CD4-positive, alpha-beta T cell treated with Interleukin-17A for 1 hour (primary cell): ENCODE measurements at places on chromosomes 7 and 10.

GRCh38 chr7:96212474-96212873, 109.4 kb downstream of the SLC25A13 start:
- no peak for DNase-seq

GRCh38 chr7:123929655-123930054, 4.6 kb downstream of the SPAM1 start:
- no peak for DNase-seq

DNA sequence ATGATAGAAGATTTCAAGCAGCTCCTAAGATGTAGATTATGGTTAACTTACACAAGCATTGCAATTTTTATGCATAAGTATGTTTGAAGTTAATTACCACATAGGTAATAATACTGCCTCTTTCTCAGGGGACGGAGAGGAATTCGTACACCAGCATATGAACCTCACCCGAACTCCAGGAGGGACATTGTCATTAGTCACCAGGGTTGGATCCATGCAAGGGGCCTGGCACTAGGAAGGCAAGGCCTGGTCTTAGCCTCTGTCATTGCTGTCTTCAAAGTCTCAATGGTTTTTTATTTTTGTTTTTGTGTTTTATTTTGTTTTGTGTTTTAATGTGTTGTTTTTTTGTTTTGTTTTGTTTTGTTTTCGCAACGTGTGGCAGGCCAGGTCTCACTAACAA, 145.6 kb upstream of the PPP2R2D start:
- no peak for DNase-seq

- DNase-seq: peak; percentile 47
Observed at GRCh38 chr10:22713853-22714478, 412 bp downstream of the PIP4K2A start.

DNA sequence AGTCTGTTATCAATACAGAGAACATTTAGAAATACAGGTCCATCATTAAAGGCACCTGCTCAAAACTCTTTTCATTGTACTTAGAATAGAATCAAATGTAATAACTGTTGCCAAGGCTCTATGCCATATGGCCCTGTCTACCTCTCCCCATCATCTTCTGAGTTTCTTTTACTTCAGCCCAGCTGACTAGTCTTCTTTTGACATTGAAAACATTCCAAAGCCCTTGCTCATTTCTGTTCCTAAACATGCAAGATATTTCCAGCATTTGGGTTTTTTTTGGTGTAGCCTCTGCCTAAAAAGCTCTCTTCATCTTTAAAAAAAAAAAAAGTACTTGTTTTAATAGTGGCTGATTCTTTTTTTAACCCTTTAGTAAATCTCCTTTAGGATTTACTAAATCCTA, 165.5 kb upstream of the SMIM30 start:
- no peak for DNase-seq

- no peak for DNase-seq
Observed at GRCh38 chr10:32556783-32557395, 110.9 kb downstream of the CCDC7 start.

DNA sequence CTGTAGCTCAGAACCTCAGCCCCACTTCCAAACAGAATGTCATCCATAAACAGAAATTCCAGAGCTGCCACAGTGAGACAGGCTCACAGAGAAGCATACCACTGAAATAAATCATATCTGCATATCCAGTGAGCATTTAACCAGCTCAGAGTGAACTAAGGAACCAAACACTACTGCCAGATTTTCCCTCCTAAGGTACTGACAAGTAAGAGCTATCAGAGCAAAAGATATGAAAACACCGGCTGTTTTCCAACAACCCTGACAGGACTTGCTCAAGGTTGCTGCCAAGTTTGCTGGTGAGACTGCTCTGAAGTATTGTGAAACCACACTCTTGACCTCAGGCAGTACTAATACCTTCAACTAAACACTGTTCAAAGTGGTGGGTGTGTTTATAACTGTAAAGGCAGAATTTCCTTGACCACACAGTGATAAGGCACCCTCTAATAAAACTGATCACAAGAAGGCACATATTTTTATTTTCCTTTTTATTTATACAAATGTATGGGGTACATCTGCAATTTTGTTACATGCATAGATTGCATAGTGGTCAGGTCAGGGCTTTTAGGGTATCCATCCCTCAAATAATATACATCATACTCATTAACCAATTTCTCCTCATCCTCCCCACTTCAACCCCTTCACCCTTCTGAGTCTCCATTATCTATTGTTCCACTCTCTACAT, 18.3 kb downstream of the SGMS1 start:
- DNase-seq: peak; percentile 22

DNA sequence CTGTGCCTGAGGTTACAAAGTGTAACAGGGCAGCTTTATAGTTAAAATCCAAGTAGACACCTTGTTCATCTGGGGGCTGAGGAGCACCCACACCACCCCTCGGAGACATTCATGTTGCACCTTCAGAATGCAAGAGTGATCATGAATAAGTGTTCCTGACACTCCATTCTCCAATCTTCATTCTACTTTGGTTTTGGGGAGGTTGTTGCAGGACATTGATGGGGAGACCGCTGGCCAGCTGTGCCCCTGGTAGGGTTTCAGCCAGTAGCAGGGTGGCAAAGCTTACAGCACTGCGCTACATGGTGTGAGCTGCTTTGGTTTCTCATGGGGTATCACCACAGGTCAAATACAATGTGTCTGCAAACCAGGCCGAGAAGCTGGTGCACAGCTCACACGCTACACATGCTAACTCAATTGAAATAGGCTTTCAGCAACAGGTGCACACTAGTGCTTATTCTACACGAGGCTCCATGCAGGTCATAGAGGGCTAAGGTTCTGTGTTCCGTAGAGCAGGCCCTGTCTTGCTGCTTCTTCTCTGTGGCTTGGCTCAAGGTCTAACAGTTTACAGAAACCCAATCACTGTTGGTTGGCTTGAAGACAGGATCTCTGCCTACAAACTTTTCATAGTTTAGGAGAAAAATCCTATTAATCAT, 317.4 kb upstream of the ZNF32 start:
- DNase-seq: no peak

GRCh38 chr10:13939391-13939790, 352.6 kb downstream of the PRPF18 start:
- no peak for DNase-seq

DNA sequence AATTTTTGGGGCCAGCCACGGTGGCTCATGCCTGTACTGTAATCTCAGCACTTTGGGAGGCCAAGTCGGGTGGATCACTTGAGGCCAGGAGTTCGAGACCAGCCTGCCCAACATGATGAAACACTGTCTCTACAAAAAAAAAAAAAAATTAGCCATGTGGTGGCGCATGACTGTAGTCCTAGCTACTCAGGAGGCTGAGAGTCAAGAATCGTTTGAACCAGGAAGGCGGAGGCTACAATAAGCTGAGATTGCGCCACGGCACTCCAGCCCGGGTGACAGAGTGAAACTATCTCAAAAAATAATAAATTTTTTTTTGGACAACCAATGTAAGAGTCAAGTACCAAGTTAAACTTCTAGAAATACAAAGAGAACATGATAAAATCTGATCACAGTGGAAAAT, 164.6 kb downstream of the AVL9 start:
- DNase-seq: no peak

- no peak for DNase-seq
Observed at GRCh38 chr7:157981778-157982177, 605.8 kb downstream of the PTPRN2 start.

DNA sequence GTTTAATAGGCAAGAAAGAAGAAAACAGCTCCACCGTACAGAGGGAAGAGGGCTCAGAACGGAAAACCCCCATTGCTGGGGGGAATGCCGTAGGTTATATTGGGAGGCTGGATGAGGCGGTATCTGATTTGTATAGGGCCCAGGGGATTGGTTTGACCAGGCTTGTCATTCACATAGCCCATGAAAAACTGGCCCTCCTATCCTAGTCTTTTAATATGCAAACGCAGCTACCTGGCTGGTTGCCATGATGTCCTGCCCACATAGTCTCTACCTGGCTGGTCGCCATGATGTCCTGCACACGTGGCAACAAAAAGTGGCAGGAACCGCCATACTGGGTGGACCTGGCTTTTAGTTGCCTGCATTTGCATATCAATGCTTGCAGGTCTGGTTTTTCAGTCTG, 84.7 kb downstream of the AUTS2 start:
- DNase-seq: no peak

DNA sequence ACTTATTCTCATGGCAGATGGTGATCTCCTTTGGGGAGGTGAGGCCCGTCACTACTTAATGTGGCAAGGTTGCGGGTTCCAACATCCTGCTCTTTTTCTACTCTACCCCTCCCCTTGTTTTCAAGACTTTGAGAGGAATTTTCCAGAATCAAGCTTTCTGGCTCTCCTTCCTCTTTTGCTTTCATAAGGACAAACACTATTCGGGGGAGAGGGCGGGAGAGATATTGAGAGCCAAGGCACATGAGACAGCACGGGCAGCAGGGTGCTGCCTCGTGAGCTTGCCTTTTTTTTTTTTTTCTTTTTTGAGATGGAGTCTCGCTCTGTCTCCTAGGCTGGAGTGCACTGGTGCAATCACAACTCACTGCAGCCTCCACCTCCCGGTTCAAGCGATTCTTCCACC, 6.9 kb upstream of the PFKFB3 start:
- no peak for DNase-seq

GRCh38 chr7:24718977-24719491, 38.2 kb downstream of the GSDME start:
- no peak for DNase-seq

GRCh38 chr7:47501406-47501805, 80.5 kb downstream of the TNS3 start:
- no peak for DNase-seq

DNA sequence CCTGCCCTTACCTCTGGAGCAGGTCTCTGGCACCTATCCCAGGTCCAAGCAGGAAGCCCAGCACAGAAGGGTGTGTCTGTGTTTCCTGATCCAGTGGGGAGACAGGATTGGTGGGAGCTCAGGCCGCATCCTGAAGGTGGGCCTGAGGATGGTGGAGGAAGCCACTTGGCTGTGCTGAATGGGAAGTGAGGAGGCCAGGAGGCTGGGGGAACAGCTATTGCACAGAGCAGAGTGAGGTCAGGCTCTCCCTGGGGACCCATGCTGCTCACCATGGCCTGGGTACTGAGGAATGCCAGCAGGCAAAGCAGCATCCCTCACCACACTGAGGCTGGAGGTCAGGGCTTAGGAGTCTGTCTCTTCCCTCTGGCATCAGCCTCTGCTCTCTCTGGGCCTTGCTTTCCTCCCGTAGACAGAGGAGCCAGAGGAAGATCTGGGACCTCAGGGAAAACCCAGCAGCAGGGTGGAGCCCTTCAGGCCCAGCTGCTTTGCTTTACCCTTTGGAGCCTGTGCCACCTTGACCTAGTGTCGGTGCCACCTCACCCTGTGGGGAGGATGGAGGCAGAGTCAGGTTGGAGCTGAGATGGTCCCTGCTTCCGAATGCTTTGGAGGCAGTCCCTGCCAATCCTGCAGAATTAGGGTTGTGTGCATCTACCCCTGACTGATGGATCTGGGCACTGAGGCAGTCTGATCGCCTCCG, 39.0 kb downstream of the CDH23 start:
- DNase-seq: no peak

DNA sequence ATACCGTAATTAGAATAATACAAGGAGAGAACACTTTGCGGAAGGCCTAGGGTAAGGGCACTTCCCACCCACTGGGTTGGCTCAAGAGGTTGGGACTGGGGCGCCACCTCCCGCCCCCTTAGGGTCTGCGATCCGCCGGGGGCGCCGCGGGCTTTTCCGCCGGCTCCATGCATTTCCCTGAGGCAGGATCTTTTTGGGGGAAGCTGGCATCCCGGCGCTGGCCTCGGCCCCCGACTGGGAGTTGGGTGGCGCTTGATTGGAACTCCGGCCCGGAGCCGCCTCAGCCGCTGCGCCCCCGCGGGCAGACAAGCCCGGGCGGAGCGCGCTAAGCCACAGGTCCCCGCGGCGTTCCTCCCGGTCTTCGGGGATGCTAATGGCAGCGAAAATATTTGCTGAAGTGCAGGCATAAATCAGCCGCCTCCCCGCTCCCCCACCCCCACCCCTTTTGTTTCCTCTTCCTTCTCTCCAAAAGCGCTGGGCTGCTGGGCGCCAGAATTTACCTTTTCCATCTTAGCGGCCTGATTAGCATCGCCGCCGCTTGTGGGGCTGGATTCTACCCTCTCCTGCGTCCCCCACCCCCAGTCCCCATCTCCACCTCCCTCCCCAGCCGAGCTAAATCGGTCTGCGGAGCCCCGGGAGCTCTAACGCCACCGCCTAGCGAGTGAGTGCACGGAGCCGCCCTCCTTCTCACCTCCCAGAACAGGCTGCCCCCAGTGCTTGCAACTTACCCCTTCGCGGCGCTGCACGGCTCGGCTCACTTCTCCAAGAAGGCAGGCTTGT, 5.1 kb downstream of the UNC5B start:
- DNase-seq: no peak

DNA sequence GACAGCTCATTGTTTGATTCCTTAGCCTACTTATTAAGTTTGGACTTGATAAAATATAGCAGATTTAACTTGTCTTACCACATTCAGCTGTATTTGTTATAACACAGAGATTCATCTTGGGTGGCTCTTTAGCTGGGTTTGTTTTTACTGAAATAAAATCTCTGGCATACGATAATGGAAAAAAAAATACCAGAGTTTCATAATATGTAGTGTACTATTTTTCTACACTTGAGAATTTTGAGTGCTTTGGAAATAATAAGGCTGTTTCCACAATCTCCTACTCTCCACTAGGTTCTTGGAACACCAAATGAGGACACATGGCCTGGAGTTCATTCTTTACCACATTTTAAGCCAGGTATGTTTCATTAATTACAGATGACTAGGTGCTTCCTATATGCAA, 218.6 kb upstream of the FZD1 start:
- DNase-seq: no peak

GRCh38 chr7:96246919-96247318, 75.0 kb downstream of the SLC25A13 start:
- DNase-seq: no peak

DNA sequence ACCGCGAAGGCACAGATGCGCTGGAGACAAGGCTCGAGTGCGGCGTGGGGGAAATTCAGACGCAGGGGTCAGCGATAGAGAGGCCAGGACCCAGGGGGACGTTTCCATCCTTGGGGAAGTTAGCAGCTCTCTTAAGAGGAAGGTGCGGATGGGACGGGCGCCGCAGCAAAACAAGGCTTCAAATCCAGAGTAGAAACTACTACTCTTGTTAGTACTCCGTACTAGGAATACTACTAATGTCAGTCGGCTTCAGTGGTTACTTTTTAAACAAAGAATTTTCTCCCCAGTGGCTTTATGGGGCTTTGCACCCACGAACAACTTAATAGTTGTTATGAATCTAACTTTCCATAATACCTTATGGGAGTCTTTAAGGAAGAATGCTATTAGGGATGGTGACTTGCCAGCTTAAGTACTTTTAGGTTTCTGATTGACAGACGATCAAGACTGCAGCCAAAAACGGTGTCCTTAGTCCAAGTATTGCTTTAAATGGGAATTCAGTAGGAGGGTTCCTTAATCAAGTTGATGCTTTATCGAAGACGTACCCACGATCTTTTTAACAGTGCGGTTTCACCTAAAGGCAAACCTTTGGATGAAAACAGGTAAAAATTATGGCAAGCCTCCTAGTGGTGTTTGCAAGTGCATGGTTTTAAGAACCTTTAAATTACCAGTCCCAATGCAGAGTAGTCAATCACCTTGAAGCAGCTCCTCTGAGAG, 812 bp upstream of the IDE start:
- DNase-seq: peak; percentile 50

GRCh38 chr7:15113752-15114151, 211.2 kb upstream of the DGKB start:
- DNase-seq: no peak

- peak; percentile 78 for DNase-seq
Observed at GRCh38 chr7:102404005-102404861, 8.1 kb downstream of the PRKRIP1 start.
